ENCODE measurements at places on chromosomes 16 and 17.

GRCh38 chr17:36074365-36074764, 10.3 kb downstream of the CCL18 start:
- no peak for DNase-seq

DNA sequence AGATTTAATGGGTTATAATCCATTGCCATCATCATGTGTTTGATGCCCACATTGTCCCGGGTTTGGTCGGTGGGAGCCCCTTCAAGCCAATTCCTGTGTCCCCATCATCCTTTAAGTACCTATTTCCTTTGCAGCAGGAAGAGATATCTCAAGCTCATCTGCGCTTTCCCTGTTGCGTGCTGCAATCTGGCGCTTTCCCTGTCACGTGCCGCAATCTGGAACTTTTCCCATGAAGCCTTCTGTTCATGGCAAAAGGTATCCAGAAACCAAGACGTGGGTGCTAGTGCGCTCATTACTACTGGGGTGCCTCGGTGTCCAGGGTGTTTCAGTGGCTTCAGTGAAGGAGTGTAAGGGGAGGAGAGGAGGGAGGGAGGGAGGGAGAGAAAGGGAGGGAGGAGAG, 174.6 kb upstream of the ZNF469 start:
- DNase-seq: no peak

DNA sequence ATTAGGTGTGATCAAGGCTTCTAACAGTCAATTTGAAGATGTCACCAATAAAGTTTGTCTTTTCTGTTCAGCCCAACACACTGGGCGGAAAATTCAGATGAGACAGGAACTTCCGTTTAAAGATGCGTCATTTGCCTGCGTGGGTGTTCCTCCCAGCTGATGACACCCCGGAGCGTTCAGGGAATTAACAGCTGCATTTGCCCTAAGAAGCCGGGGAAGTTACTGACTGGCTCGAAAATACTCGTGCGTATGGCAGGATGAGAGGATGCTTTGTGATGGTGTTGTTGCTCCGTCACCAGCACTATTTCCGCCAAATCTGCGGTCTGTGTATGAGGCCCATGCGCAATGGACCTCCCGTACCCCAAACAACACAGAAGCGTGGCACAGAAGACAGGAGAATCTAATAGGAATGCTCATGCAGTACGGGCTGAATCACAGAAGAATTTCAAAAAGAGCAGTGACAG, 11.9 kb upstream of the PVALEF start:
- no peak for DNase-seq

DNA sequence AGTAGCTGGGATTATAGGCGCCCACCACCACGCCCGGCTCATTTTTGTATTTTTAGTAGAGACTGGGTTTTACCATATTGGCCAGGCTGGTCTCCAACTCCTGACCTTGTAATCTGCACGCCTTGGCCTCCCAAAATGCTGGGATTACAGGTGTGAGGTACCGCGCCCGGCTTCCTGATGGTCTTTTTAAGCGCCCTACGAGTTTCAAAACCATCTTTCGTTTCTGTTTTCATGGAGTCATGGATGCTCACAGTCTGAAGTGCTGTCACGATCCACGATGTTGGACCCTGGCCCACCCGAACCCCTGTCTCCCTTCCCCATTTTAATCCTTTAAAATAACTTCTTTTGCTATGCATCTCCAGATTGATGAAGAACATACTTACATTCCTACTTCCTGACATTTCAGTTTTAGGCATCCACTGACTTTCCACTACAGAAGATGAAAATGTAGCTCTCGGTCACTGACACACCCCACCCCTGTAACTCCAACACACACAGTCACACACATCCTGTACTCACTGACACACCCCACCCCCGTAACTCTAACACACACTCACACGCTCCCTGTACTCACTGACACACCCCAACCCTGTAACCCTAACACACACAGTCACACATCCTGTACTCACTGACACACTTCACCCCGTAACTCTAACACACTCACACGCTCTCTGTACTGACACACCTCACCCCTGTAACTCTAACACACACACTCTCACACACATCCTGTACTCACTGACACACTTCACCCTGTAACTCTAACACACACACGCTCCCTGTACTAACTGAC, 22.6 kb upstream of the WDR45B start:
- no peak for DNase-seq

DNA sequence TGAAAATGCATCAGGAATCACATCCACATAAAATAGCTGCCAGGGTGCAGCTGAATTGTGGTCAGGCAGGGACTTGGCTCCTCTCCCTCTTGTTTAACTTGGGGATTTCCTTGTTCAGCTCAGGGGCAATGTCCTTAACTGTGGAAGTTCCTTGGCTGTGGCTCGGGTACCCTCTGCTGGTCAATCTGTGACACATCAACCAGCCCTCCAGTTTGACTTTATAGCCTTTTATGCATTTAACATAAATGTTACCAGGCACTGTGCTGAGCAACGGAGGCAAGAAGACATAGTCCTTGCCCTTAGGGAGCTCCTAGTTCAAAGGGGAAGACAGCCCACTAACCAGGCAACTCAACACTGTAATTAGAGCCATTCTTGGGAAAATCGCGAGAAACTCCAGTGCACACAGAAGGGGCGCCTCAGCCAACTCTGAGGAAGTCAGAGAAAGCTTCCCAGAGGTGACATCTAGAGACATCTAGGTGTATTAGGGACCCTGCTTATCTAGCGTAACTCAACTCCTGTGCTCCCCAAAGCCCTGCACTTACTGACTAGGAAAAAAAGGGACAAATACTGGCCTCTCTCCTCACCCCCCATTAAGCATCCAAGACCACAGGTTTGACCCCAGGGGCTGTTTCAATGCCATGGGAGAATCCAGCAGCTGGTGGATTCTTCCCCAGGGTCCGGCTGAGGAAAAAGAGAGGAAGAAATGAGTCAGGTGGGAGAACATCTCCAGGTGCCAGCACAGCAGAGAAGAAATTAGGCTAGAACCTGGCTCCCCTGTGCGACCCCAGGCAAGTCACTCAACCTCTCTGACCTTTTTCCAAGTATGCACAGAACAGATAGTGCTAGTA, 17.3 kb upstream of the EEF2K start:
- DNase-seq: peak; percentile 82

DNA sequence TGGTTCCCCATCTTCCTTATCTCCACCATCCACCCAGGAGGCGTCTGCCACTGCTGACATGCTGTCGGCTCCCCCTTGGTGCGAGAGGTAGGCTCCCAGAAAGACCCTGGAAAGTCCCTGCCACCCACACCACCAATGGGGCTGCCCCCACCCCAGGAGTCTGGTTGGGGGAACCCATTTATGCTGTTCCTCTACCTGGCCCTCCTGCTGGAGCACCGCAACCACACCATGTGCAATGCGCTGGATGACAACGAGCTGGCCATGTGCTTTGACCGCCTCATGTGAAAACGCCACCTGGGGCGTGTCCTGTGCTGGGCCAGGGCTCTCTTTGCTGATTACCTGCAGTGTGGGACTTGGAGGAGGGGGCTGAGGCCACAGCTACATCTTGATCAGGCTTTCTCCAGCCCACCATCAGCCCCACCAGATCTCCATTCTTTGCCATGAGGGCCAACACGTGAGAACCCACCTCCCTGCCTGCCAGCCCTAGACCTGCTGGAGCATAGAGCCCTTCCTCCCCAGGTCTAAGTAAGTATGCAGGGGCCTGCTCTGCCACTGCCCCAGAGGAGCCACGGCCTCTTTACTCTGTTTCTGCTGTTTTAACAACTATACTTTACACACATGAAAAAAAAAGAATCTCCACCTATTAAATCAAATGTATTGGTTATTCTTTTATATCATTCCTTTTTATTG, 7.9 kb upstream of the ALDH3A1 start:
- no peak for DNase-seq

DNA sequence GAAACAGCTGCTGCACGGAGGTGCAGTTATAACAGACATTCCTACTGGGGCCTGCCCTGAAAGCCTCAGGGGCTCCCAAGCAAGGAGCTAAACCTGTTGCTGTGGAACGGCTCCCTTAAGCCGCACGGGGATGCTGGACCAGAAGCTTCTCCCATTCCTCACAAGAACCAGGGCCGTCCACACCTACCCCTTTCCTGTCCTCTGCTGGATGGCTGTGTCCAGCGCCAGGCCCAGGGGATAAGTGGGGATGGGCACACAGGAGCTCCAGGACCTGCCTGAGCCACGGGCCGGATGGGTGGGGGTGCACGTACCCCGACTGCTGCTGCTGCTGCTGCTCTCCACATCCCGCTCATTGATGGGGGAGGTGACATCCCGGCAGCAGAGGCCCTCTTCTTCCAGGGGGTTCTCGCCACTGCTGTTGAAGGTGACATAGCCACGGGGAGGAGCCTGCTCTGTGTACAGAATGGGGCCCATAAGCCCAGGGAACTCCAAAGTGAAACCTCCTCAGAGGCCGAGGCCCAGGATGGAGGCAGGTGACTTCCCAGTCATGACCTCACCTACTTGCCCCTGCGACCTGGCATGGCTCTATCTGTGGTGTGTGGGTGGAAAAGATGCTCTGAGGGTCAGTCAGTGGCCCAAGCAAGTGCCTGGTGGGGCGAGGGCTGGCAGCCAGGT, 8.6 kb downstream of the NUDT16L1 start:
- DNase-seq: peak; percentile 46

- peak; percentile 72 for DNase-seq
Measured at GRCh38 chr17:8122924-8123694, 797 bp downstream of the HES7 start.

- DNase-seq: no peak
Measured at GRCh38 chr17:5877366-5877765, 192.8 kb upstream of the WSCD1 start.

- no peak for DNase-seq
Measured at GRCh38 chr17:20266806-20267458, 200.4 kb downstream of the LGALS9B start.

DNA sequence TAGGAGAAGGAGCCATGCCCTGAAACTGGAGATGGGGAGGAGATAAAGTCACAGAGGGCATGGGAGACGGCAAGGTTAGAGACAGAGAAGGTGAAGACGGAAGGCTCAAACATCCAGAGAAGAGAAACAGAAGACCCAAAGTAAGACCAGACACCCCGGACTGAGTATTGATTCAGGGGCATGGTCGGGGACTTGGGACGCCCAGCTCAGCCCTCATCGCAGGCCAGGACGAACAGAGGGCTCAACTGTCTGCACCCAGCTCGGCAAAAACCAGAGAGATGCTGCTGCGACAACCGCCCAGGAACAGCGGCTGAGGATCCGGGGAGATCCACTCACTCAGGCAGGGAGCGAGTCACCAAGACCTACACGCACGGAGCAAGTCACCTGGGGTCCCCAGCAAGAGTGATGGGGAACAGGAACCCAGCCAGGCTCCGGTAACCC, 999 bp downstream of the XYLT1 start:
- peak; percentile 63 for DNase-seq

GRCh38 chr17:41008811-41009210, at the start of gene KRTAP3-1:
Gene KRTAP3-1 (minus strand): TSS chr17:41009128. CDS start chr17:41009074, 54 bp downstream.
- DNase-seq: peak; percentile 73

- no peak for DNase-seq
Measured at GRCh38 chr16:4140652-4141051, 24.4 kb upstream of the ADCY9 start.

GRCh38 chr16:85457366-85457765, 155.8 kb upstream of the GSE1 start:
- no peak for DNase-seq

DNA sequence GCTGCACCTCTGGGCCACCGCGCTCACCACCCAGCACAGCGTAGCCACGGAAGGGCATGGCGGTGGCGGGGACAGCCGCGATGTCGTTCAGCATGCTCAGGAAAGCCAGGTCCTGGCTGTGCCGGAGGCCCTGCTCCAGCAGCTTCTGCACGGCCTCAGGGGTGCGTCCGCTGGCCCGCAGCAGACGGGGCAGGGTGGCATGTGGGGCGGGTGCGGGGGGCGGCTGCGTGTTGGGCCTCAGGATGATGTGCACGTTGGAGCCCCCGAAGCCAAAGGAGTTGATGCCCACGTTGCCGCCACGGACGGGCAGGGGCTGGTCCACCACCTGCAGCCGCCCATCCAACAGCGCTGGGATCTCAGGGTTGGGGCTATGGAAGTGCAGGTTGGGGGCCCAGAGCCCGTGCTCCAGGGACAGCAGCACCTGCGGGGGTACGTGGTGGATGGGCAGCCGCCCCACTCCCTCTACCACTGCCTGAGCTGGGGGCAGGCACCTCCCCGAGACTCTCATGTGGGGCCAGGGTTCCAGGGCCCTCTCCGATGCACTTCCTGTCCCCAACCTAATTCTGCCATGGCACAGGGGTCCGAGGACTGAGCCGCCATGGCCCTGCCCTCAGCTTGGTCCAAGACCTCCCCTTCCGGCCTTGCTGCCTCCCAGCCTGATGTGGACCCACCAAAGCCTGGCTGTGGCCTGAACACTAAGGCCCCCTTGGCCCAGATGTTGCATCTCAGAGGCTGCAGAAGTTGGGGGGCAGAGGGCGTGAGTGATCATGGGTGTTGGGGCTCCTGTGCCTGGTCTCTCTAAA, 6.6 kb downstream of the FASN start:
- DNase-seq: no peak

GRCh38 chr16:53209877-53210276, 155.1 kb downstream of the CHD9 start:
- DNase-seq: no peak

GRCh38 chr17:27322690-27323508, 29.0 kb downstream of the WSB1 start:
- no peak for DNase-seq

GRCh38 chr17:27343977-27344607, 50.2 kb downstream of the WSB1 start:
- no peak for DNase-seq

- no peak for DNase-seq
Measured at GRCh38 chr17:49935526-49936210, 33.3 kb upstream of the DLX4 start.

- DNase-seq: no peak
Measured at GRCh38 chr17:19273731-19274130, 36.6 kb downstream of the EPN2 start.

GRCh38 chr16:14510939-14511799, 118.9 kb downstream of the PARN start:
- peak; percentile 64 for DNase-seq

GRCh38 chr16:6143020-6143419, 1045.4 kb upstream of the EEF2KMT start:
- no peak for DNase-seq

GRCh38 chr16:74277974-74278373, 18.6 kb upstream of the PSMD7 start:
- peak; percentile 2 for DNase-seq

DNA sequence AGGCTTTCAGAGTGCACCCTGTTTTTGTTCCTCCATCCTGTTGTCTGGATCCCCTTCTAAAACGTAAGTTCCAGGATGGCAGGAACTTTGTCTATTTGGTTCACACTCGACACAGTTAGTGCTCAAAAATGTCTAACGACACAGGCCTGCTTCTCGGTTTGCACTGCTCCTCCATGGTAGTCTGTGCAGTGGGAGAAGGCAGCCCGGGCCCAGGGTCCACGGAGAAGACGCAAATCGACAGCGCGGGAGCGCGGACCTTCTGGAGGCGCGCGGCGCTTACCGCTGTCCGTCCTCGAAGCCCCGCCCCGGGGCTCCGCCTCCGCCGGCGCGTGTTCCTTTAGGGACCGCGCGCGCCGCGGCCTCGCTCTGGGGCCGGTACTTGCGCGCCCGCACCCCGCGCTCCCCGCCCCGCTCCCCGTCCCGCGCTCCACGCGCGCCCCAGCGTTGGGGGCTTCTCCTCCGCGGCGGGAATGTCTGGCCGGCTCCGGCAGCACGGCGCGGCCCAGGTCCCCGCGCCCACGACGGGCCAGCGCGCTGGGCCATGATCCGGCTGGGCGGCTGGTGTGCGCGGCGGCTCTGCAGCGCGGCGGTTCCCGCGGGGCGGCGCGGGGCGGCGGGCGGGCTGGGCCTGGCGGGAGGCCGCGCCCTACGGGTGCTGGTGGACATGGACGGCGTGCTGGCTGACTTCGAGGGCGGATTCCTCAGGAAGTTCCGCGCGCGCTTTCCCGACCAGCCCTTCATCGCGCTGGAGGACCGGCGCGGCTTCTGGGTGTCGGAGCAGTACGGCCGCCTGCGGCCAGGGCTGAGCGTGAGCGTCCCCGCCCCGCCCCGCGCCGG, at the start of gene NT5M:
NT5M (plus strand) TSS at position 364 of the 837 bp plus-strand sequence; CDS start at position 542, 178 bp downstream.
- peak; percentile 84 for DNase-seq
